ENCODE measurements at places on chromosomes 12 and 14.

GRCh38 chr12:130700492-130701401, 15.4 kb downstream of the RIMBP2 start:
- DNase-seq = no peak

DNA sequence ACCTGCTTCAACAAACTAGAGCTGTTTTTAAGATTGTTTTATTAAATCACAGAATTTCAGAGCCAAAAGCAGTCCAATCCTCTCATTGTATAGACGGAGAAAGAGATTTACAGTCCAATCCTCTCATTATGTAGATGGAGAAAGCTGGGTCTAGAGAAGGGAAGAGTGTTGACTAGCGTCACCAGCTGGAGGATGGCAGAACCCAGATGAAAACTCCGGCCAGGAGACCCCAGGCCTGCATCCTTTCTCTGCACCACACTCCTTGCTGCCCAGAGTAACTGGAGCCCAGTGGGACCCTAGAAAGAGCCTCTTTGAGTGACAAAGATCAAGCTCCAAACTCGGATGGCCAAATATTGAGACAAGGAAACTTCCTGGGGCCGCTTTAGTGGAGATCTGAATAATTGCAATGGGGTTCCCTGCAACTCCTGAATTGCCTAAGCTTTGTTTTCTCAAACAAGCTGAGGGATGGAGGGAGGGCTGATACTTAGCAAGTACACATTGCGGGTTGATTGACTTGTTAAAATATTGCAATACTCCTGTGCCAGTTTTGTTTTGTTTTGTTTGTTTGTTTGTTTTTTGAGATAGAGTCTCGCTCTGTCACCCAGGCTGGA, 12.5 kb downstream of the AMDHD1 start:
- DNase-seq = no peak

DNA sequence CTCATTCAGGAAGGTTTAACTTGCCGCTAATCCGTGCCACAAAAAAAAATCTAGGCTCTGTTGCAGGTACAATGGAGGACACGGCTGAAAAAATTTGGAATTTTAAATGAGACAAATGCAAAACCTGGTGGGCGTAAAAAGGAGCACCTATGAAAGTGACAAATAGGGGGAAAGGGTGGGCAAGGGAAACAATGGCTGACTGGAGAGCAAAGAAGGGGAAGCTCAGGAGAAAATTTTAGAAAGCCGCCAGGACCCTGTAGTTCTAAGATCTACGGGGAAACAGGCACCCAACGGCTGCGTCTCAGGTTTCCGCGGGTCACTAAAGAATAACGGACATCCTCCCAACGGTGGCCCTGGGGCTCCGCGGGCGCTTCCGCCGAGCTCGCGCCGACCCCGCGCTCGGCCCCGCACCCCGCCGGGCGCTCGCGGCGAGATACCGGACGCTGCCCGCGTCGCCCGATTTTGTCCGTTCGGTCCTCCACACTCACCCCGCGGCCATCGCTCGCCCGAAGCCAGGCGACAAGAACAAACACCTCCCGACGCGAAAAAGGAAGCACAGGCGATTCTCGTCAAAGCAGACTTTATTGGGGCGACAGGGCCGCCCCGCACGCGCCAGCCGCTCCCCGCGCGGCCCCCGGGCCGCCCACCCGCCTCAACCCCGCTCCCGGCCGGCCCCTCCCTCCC, 1.1 kb upstream of the YY1 start:
- no peak for DNase-seq

DNA sequence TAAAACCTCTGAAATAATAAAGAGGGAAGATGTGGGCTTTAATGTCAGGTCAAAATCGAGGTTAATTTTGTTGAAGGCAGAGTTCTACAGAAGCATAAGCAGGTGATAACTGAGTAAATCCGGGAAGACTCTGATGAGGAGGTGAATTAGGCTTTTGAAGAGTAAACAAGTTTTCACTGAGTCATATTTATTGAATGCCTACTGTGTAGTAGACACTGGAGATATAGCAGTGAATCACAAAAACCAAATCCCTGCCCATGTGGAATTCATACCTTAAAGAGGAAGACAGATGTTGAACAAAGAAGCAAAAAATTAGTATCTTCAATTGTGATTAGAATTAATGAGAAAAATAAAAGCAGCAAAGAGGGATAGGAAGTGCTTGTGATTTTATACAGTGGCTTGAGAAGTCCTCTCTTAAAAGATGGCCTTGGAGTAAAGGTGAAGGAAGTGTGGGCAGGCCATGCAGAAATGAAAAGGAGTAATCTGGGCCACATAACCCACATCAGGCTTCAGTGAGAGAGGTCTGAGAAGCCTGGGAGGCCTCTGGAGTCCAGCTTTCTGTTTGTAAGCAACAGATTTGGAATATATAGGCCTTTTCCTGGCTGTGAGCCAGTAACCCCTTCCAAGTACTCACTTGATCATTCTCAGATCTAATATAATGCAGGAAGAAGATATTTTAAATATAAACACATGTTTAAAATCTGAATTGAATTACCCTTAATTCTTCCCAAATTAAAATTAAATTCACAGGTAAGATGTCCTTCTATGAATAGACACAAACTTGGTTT, 46.7 kb downstream of the BHLHE41 start:
- DNase-seq = no peak

DNA sequence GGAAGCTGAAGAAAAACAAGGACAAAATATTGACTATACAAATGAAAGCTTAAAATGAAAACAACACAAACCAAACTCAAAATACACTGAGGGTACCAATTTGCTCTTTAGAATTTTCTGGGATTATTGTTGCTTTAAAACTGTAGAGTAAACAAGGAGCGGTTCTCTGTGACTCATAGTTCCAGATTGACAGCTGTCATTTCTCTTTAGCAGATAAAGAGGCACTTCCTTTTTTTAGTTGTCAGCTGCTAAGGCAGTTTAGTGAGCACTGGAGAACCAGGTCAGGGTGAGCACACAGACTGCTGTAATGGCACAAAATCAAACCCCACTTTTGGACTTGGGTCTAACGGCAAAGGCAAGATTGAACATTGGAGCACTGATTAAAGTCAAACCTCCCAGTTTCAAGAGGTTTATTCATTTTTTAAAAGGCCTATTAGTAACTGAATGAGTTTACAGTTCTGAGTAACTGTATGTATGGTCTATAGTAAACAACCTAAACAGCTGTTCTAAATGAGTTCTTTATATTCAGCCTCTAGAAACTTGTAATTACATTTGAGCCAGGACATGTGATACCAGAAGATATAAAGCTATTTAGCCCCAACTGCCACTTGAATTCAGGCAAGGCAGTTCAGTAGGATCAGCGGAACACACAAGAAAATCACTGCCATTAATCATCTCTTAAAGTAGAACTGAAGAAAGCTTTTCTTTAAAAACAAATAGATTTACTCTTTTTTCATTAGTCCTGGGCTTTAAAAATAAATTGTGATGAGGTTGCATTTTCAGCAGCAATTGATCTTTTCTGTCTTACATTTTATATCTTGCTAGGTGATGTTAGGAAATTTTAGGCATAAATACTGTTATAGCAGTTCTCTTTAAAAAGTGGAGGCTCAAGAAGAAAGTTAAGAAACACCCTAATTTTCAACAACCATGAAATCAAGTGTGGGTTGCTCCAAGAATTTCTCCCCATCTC, 71.7 kb upstream of the PRICKLE1 start:
- no peak for DNase-seq

- DNase-seq = no peak
Measured at GRCh38 chr14:59427653-59428580, 37.3 kb downstream of the GPR135 start.

- no peak for DNase-seq
Measured at GRCh38 chr14:104660597-104660996, 28.8 kb upstream of the INF2 start.

GRCh38 chr14:71163842-71164629, 256.8 kb downstream of the PCNX1 start:
- DNase-seq = no peak

GRCh38 chr12:25130741-25131188, 64.2 kb downstream of the DNAI7 start:
- no peak for DNase-seq

Measured in HTR-8/SVneo (cell line).